ENCODE measurements at places on chromosomes 3 and 15.
A peak's percentile ranks its signal among the peaks of the same experiment; 100 is the strongest.

GRCh38 chr3:100072326-100073048 lies 41.8 kb downstream of the FILIP1L start:
- no peak for DNase-seq

GRCh38 chr3:69542089-69542804 lies 156.4 kb upstream of the FRMD4B start:
- peak; percentile 77 for DNase-seq

DNA sequence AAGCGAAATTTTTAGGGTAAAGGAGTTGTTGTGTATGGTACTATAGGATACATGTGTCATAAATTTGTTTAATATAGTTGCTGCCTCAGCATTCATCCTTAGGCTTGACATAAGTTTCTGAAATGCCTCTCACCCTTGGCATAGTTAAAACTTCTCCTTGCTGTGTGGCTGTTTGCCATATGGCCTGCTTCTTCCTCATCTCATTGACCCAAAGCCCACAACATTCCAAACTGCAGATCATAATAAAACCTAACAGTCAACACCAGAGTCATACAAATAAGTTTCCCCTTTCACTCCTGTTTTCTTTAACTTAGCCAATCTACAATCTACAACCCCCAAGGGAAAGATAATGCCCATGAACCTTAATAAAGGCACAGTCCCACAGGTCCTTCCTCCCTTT lies 136.6 kb downstream of the TMCC1 start:
- DNase-seq, result no peak

GRCh38 chr15:78418686-78419085 lies 19.3 kb upstream of the IREB2 start:
- DNase-seq, result peak; percentile 19

DNA sequence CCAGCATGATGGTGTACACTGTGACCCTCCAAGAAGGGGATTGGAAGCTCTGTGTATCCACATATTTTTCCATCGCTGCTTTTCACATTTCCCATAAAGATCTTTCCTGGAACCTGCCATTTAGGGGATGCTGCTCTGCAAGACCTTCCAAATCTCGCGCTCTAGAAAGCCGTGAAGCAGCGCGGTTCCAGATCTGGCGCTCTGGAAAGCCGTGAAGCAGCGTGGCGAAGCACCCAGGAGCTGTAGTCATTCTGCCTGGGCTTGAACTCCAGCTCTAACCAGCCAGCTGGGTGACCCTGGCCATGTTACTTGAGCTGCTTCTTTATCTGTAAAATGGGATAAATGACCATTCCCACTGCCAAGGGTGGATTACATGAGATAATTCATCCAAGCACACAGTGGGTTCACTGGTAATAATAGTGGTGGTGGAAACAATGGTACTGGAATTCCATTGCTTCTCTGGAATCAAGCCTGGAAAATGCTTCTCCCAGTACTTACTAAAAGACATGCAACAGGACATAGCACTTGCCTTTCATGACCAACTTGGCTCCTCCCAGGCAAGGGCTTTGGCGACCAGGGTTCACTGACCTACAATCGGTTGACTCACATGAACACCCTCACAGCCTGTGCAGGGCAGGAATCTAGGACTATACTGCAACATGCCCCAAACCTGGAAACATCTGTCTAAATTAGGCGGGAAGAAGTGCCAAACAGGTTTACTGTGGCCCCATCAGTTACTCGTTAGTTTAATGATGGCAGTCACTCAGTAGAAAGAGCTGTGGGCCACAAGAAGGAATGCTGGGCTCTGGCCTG lies 70.7 kb downstream of the XXYLT1 start:
- DNase-seq, result no peak

- DNase-seq, result peak; percentile 68
These were observed 15.8 kb upstream of the SOX2 start for GRCh38 chr3:181695661-181696491.

GRCh38 chr3:173690542-173691180 lies 293.1 kb downstream of the NLGN1 start:
- DNase-seq, result no peak

DNA sequence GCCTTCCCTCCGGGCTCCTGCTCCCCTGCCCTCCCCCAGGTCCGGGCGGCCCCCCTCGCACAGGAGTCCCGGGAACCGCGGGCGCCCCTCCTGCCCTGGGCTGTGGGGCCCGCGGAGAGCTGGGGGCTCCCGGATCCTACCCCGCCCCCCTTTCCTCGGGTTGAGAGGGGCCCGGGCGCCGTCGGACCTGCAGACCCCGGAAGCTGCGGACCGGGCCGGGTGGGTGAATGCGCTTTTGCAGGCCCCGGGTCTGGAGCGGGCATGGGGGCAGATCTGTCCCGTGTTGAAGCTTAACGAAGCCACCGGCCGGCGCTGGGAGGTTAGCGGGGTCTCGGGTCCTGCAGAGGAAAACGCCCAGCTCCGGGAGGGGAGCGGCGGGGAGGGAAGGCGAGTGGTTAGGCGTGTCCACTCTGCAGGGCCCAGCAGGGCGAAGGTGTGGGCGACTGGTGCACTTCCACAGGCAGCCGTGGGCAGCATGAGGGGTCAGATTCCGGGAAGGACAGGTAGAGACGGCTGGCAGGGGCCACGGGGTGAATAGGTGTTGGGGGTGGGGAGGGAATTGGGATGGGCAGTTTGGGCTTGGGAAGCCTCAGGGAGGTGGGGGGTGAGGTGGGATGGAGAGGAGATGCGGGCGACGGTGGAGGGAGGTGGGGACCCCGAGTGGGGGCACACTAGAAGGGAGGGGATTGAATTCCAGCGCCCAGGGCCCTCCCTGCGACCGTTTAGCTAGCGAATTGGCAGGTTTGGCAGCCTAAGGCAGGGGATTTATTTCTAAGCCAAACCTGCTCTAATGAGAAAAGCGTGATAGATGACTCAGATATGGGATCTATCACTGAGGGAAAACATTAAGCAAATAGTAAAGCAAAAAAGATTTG lies 635 bp downstream of the CD276 start:
- peak; percentile 73 for DNase-seq

- peak; percentile 60 for DNase-seq
These were observed 104.7 kb downstream of the UNC13C start for GRCh38 chr15:54082836-54083492.

- DNase-seq, result no peak
These were observed 39.7 kb downstream of the DIPK2A start for GRCh38 chr3:144011251-144011799.

DNA sequence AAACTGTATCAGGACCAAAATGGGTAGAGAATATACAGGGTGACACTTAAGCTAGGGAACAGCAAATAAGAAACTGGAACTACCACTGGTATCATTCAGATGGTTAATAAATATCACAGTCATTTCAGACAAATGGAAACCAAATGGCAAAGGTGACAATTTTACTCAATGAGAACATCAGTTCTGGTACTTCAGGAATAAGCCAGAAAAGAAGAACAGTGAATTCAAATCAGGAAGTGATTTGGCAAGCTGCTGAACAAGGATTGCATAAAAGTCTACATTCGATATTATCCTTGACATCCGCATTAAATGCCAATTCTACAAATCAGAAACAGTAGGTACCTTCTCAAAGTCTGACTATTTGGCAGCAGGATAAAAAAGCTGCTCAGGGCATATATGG lies 23.5 kb upstream of the STIMATE start:
- no peak for DNase-seq

GRCh38 chr15:52737720-52738119 lies 52.4 kb downstream of the ONECUT1 start:
- no peak for DNase-seq
